Adipose tissue (tissue), 3 donors: ENCODE measurements at places on chromosomes 2 and 18. TPM values are rescaled to one million over a fixed set of nuclear protein-coding genes. Genes with fewer than 3 reads are reported as not detected.

Gene ME2
- 24.4 TPM for polyA plus RNA-seq

Gene PRKAG3
- polyA plus RNA-seq, result 0.06 TPM

Gene INPP5D
- polyA plus RNA-seq, result 2.8 TPM

Gene MYO1B
- polyA plus RNA-seq, result 18.4 TPM

Gene MARCHF7
- 40.6 TPM for polyA plus RNA-seq

Gene G6PC2
- 0.19 TPM for polyA plus RNA-seq

Gene UGT1A3
- polyA plus RNA-seq, result not detected
